LoVo (cell line): ENCODE measurements at places on chromosomes 3 and 15.

GRCh38 chr3:54877730-54878129 lies 50.1 kb downstream of the LRTM1 start:
- no peak for DNase-seq

DNA sequence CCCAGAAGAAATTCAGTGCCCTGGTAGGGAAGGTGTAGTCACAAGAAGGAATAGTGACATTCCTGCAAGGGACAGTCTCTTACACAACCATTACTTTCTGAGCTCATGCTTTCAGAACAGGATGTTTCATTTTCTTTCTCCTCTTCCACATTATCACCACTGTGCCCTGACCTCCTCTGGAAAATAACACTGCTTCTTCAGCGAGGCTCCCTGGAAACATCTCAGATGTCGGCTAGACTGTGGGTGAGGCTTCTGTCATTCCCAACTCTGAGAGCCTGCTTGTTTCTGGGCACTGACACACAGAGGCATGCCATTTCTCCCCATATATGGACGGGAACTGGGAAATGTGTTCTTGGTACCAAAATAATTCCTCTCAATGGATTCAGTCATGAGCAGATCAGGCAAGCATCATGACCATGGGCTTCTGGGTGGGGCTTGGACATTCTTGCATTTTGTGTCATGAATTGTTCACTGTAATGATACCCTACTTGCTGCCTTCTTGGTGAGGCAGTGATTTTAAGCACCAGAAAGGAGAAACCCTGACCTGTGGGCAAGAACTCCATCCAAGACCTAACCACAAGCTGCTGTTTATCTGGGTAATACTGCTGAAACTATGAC lies 14.3 kb upstream of the TNFAIP8L3 start:
- no peak for DNase-seq

GRCh38 chr3:102098130-102098885 lies 249.0 kb downstream of the NFKBIZ start:
- no peak for DNase-seq

DNA sequence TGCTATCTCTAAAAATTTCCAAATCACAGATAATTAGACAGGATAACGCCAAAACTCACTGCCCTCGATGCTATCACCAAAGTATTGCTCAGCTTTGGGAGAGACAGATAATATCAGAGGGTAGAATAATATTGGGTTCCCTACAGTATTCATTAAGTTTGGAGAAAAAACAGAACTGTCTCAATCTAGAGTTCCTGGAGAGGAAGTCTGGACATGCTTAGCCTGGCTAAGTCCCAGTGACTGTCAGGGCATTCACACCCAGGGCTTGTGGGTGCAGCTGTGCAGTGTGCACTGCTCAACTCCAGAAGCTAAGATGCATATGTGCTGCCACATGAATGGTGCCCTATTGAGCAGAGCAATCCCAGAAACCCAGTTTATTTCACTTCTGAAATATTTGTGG lies 459.6 kb upstream of the DPH6 start:
- no peak for DNase-seq

- peak; percentile 49 for DNase-seq
Observed at GRCh38 chr3:20041197-20041780, 1.0 kb downstream of the KAT2B start.

DNA sequence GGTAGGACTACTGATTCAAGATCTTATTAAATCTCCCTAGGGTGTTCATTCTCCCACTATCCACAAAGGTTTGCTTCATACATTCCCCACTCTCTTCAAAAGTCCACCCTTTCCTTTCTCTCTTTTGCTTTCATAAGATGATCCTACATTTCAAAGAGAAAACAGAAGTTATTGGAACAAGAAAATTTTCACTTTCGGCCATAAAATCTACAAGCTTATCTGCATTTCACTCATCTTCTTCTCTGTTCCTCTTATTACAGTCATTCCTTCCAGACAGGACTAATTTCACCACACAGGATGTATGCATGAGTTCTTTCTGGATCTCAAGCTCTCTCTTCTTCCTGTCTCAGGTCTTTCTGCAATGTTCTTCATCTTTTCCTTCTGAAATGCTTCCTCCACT lies 238.7 kb downstream of the ISL2 start:
- DNase-seq = no peak

GRCh38 chr15:45855210-45855906 lies 220.5 kb downstream of the SQOR start:
- DNase-seq = no peak

DNA sequence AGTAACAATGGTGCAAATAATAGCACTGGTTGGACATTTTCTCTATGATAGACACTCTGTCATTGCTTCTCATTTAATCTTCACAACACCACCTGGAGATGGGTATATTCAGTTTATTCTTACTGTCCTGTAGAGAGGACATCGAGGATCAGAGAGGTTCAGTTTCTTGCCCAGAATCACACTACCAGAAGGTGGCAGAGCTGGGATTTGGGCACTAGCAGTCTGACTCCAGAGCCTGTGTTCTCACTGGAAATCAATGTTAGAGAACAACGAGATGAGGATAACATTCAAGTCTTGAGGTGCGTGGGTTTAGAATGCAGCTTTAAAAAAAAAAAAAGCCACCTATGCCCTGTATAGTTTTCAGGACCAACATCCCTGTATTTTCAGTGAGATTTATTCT lies 127.8 kb downstream of the SYNPR start:
- no peak for DNase-seq

DNA sequence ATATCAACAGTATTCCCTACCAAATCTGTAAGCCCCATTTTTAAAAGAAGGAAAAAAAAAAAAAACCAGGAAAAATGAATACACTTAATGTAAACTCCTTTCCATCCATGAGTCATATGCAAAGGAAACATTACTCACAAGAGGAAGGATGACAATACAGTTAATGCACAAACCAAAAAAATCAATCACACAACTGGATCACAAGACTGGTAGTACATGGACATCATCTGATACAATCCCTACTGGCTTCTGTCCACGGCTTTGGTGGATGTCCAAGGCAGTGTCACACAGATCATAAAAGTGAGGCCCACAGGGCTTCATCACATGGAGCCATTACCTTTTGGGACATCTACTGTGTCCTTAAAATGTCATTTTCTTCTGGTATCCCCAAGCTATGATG lies 44.0 kb downstream of the SUCLG2 start:
- DNase-seq = no peak

DNA sequence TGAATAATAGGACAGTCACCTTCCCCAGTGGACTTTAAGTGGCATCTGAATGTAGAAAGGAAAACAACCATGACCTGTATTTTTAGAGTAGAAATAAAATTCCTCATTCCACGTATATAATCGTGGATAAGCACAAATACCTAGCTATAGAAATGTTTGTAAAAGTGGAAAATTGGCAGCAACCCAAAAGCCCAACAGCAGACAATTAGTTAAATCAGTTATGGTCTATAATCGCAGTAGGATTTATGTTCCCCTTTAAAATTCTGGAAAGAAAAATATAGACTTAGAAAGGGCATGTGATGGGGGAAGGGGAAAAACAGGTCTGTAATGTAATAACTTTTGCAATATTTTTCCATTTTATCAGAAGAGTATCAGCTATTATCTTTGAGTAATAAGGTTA lies 241.9 kb upstream of the ST8SIA2 start:
- no peak for DNase-seq

DNA sequence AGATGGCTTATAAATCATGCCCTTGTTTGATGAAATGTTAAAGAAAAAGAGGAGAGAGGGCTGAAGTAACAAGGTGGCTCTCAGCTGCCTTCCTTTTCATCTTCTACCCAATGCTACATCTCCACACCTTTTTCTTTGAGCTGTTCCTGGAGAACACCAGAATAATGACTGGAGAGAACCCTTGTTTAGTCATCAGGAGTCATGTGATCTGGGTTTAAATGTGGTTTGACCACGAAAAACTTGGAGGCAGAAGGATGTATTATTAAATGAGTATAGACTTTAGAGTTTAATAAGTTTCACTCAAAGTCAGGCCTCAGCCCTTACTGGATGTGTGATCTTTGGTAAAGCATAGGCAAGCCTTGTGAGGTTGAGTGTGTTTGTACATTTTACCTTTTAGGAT lies 230.3 kb upstream of the TBL1XR1 start:
- no peak for DNase-seq

DNA sequence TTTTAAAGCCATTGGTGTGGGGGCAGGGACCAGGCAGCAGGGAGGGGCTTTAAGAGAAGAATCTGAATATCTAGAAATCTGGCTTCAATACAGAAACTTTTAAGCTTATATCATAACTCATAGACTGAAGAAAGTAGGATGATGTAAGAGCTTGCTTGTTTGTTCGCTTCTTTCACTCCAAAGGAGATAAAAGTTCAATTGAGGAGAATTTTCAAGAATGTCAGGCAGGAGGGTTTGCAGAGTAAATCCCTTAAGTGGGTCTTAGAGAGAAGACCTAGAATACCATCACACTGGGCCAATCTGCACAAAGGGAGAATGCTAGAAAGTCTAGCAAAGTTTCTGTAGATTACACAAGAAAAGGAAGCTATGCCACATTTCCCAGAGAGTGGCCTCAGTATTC lies 4.1 kb upstream of the HLTF start:
- no peak for DNase-seq

GRCh38 chr15:26561896-26562295 lies 211.0 kb downstream of the GABRB3 start:
- no peak for DNase-seq

DNA sequence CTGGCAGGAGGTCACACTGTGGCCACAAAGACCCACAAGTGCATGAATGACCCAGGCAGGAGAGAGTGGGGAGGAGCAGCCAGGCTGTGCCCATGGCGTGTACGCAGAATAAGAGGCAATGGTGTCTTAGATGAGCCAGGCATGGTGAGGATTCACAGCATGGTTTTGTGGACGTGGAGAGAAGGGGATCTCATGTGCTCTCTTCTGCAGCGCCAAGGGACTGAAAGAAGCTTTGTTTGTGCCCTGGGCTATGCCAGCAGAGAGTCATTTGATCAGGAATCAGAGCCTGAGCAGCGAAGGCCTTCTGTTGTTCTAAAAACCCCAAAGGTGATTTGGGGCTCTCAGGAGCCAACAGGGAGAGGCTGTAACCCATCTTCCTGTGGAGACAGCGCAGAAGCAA lies 18.7 kb upstream of the RPP14 start:
- DNase-seq = no peak

DNA sequence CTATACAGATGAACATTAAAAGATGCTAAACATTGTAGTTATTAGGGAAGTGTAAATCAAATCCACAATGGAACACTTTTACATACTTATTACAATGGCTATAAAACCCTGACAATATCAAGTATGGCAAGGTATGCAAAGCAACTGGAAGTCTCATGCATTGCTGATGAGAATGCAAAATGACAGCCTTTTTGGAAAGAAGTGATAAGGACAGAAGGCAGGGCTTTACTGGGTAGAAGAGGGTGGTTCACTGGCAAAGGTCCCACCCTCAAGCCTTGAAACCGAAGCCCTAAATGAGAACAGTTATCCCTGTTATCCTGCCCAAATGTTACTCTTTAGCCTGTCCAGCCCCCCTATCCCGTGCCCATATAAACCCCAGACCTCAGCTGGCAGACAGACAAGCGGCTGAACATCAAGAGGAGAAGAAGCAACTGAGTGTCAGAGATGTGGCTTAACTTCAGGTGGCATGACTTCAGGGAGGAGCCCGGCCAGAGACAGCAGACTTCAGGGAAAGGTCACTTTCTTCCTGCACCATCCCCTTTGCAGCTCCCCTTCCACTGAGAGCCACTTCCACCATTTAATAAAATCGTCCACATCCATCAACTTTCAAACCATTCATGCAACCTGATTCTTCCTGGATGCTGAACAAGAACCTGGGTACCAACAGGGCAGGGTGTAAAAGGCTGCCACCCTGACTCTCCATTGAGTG lies 732 bp upstream of the GCSAM start:
- DNase-seq = no peak

DNA sequence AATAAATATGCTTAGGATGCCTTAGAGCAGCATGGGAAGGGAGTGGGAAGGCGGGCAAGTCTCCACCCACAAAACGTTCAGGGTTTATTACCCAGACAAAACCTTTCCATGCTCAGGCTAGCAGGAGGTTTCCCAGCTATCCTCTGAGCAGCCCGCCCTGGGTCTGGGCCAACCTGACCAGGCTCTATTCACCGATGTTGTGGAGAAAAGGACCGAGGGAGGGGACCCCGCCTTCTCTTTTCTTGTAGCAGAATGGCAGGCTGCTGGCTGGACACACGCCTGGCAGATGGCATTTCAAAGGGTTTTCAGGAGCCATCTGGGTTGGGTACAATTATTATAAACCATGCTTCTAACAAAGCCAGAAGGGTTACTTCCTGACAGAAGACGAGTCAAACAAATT lies 540.9 kb downstream of the MAGI1 start:
- DNase-seq = no peak

DNA sequence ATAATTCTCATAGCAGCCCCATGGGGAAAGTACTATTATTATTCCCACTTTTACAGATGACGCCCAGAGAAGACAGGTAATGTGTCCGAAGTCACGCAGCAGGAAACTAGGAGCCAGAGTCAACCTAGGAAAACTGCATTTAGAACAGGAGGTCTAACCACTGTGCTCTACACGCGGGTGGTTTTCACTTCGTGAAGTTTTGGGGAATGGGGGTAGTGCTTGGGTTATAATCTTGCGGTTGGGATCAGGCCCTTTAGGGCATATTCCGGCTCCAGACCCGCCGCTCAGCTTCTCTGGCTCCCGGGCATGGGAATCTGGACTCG lies 5.2 kb downstream of the TPM1 start:
- DNase-seq = no peak
